ENCODE measurements at places on chromosomes 7 and 10.

DNA sequence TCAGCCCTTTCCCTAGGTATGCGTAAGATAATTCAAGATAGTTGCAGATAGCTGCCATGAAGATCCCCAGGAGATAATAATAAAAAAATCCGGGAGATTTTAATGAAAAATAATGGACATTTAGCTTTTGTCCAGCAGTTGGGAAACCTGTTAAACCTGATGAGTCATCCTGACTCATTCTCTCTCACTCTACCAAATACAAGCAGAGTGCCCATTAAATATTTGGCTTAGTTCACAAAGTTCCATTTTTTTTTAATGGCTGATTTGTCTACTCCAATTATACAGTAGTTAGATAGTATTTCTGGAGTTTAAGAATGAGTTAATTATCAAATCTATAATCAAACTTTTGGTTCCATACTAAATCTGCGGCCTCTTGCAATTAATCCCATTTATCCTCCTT lies 2.1 kb upstream of the SHTN1 start:
- no peak for DNase-seq

GRCh38 chr7:120402079-120402767 lies 129.2 kb downstream of the KCND2 start:
- no peak for DNase-seq

DNA sequence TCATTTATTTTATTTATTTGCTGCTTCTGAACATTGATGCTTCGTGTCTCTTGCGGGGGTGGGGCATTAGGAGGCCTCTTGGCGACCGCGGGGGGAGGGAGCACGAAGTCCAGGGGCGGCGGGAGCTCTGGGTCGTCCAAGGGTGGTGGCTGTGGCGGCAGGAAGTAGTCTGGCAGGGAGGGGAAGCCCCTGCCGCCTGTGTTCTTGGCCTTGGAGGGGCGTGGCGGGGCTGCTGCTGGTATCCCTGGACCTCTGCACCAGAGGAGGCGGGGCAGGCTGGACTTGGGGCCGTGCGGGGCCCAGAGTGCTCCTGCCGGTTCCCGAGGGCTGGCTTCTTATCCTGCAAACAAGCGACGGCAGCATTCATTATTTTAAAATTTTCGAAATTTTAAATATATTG lies 70.5 kb upstream of the ABI1 start:
- DNase-seq = no peak

DNA sequence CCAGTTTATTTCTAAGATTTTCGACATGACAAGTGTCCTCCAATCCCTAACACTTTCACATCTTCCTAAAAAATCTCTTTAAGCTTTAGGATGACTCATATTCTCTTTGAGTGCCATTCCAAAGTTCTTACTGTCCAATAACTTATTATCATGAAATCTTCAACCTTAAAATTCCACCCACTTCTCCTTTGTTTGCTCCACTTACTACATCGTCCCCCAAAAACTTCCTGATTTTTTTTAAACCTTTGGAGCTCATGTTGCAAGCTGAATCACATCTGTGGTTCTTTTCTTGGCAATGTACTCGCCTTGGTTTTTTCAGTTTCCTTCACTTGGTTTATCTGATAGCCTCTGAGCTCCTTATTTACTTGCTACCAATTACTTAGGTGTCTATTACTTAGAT lies 39.2 kb upstream of the JCAD start:
- no peak for DNase-seq

GRCh38 chr7:121545418-121545817 lies 149.3 kb upstream of the FAM3C start:
- DNase-seq = peak; percentile 57

DNA sequence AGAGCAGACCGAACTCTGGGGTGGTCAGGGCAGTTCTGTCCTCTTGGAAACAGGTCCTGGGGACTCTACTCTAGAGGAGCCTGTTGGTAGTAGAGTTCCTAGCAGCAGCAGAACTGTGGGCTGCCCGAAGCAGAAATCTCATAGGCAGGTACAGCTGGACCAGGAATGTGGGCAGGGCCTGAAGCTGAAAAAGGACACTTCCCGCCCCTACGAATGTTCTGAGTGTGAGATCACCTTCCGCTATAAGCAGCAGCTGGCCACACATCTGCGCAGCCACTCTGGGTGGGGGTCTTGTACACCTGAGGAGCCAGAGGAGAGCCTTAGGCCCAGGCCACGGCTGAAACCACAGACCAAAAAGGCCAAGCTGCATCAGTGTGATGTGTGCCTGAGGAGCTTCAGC lies 8.3 kb upstream of the ZNF783 start:
- DNase-seq = no peak

- DNase-seq = no peak
Observed at GRCh38 chr7:73918926-73919693, 58.2 kb downstream of the TMEM270 start.

- DNase-seq = no peak
Observed at GRCh38 chr7:155057076-155057475, 13.0 kb upstream of the HTR5A start.

DNA sequence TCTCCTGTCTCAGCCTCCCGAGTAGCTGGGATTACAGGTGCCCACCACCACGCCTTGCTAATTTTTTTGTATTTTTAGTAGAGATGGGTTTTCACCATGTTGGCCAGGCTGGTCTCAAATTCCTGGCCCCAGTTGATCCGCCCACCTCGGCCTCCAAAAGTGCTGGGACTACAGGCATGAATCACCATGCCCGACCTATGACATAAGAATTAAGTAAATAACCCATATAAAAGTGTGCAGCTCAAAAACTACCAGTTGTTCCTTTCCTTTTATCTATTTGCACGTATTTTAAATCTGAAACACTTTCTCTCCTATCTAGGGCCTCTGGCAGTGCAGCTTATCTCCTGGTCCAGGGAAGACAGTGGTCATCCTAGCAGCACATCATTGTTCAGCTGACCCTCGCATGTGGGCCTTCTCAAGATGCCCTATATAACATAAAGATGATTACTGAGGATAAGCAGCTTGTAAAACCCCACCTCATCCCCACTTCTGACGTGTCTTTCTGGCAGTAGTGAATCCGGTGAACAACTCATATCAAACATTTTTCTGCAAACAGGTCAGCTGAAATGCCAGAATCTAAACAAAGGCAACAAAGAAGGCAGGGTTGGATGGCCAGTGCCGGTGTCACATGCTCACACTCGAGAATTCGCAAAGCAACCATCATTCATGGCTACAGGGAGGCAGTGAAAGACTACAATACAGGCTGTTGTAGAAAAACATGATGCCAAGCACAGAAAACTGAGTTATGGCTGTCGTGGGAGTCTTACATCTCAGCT lies 36.0 kb upstream of the KCNIP2 start:
- no peak for DNase-seq

DNA sequence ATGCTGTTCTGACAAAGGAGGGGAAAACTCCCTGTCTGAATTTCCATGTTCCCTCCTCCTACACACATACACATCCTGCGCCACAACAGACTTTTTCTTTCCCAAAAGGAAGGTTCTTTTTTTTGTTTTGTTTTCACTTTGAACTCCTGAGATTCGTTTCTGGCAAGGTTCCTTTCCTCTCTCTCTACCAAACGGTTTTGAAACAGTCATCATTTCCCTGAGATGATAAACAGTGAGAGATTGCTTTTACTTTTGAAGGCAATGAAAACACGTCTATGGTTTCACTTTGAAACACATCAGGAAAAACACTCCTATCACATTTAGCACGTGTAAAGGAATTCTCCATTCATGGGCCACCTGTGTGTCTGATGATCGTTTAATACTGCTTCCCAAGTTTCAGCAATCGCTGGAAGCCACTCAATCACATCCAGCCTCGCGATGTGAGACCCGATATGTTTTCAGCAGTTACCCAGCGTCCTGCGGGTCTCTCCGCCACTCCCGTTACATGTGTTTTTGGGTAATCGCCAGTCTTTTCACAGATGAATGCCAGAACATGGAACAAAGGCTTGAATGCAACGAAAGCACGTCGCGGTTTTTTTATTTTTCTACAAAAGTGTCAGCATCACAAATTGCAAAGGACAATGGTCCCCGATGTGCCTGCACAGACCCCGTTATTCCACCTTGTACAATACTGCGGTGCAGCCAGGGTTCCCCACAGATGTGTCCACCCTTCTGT lies 62.8 kb upstream of the CUX1 start:
- no peak for DNase-seq

- no peak for DNase-seq
Observed at GRCh38 chr10:117441361-117441760, 66.1 kb upstream of the PDZD8 start.

GRCh38 chr7:51635775-51636174 lies 319.2 kb upstream of the COBL start:
- DNase-seq = no peak

DNA sequence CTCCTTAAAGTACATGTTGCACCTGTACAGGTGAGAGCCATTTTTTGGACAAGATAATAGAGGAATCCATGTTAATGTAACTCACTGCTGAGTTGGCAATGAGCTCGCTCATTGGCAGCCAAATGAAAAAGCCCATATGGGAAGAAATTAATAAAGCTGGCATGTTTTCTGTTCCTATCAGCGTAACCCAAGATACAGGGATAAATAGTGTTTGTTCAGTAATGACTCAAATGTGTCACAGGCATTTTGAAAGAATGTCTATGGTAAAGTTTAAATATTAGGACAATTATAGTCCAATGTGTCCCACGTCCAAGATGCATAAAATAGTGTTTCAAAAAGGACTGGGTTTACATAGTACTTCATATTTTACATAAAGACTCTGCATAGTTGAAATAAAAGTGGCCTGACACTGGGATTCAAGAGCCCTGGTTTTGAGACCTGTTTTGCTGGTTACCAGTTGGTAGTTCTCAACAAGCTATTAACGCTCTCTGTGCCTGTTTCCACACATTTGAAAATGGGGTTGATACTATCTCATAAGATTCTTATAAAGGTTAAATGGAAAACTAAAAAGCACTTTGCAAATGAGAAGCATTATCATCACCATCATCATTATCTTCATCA lies 49.1 kb downstream of the MTURN start:
- no peak for DNase-seq

- DNase-seq = peak; percentile 42
Observed at GRCh38 chr10:89426230-89426868, 12.0 kb downstream of the IFIT5 start.

DNA sequence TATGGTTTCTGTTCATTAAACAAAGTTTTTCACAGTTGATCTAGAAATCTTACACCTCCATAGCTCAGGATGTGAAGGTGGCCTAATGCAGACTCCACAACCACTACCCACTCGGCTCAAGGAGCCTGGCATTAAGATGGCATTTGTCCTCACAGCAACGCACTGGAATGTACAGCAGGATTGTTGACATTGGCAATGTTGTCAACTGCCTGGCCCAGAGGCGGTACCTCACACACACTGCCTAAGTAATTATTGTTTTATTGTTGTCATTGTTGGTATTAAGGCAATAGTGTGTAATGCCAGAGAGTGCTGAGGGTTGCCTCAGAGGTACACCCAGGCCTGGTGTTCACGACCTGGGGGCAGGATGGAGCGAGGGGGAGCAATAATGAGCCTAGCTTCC lies 38.3 kb downstream of the LRRC18 start:
- no peak for DNase-seq

- no peak for DNase-seq
Observed at GRCh38 chr7:74430961-74431466, 22.7 kb upstream of the GTF2IRD1 start.

DNA sequence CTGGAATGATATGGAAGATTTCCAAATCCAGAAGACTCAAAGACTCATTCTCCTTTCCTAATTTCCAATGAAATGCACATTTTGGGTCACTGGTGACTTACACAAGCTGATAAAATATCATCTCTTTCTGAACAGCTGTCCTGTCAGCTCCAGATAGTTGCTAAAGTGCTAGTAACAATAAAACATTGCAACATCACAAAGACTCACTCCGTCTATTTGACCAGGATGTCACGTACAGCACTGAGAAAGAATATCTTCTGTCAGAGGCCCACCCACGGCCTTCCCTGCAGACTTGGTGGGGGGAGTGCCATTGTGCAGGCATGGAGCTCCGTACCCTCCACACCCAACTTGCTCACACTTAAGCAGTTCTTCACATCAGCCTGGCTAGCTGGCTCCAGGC lies 78.9 kb upstream of the EGR2 start:
- no peak for DNase-seq

All from SW 1271 (cell line).